ENCODE measurements at places on chromosomes 5 and 9.

GRCh38 chr5:109347252-109347888 is 62.4 kb downstream of the PJA2 start:
- no peak for DNase-seq

DNA sequence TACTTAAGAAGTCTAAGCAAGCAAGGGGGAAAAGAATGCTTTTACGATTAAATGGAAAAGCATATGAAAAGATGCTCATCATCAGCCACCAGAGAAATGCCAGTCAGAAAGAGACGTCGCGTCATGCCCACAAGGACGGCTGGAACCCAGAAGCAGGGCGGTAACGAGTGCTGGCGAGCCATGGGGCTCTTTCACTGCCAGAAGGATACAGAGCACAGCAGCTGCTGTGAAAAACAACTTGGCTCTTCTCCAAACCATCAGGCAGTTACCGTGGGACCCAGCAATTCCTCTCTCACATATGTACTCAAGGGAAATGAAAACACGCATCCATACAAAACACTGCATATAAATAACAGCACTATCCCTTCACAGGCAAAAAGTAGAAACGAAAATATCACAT is 95.5 kb downstream of the CAMSAP1 start:
- no peak for DNase-seq

- no peak for DNase-seq
Observed at GRCh38 chr9:24436761-24437160, 108.9 kb downstream of the IZUMO3 start.

- no peak for DNase-seq
Observed at GRCh38 chr9:36891341-36891811, 142.7 kb downstream of the PAX5 start.

DNA sequence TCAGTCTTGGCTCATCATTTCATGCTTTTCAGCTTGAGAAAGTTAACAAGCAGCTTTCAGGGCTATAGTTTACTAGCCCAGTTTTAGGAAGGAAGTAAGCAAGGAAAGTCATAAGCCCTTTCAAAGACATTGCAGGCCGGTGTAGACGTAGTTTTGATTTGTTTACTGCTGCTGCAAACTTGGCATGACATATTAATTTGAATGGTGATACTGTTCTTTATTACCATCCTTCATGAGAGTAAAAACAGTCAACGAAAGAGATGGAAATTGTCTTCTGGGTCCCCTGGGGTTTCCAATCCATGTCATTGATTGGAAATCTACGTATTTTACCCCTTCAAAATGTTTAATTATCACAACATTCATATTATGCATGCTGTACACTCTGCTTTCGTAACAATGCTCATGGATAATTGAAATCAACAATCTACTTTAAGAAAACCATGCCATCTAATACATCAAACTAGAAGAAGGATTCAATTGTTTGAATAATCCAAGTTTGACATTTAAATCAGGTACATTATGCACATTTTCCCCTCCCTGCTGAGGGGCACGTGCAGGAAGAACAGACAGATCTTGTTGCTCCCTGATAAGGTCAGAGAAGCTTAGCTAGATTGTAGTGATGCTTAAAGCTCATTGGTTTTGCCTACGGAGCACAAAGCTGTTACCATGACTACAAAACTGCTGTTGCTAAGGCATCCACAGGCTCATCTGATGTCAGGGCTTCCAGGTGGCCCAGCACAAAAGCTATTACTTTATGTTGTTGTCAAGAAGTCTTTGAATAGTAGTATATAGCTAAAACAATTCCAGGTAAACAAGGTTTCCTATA is 139.9 kb upstream of the PRLR start:
- DNase-seq, result no peak

DNA sequence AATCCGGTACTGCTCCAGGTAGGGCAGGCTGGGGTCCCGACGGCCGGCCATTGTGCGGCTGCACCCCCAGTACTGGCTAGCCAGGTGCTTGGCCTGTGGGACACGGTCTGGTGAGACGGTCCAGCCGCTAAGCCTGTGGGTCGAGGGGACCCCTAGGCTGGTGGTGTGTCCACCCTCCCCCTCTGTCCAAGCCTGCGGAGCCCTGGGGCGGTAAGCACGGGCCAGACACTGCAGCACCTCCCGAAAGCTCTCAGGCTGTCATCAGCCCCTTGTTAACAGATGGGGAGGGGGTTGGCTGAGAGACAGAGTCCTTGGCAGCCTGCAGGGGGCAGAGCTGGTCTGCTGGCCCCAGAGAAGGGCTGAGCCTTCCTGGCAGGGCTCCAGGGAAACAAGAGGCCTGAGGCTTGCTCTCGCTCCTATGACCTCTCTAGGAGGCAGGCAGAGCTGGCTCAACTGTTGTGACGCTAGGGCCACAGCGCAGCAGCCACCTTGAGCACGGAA is 11.8 kb upstream of the MRNIP start:
- no peak for DNase-seq

- DNase-seq, result no peak
Observed at GRCh38 chr9:134957945-134958227, 40.2 kb upstream of the FCN1 start.

DNA sequence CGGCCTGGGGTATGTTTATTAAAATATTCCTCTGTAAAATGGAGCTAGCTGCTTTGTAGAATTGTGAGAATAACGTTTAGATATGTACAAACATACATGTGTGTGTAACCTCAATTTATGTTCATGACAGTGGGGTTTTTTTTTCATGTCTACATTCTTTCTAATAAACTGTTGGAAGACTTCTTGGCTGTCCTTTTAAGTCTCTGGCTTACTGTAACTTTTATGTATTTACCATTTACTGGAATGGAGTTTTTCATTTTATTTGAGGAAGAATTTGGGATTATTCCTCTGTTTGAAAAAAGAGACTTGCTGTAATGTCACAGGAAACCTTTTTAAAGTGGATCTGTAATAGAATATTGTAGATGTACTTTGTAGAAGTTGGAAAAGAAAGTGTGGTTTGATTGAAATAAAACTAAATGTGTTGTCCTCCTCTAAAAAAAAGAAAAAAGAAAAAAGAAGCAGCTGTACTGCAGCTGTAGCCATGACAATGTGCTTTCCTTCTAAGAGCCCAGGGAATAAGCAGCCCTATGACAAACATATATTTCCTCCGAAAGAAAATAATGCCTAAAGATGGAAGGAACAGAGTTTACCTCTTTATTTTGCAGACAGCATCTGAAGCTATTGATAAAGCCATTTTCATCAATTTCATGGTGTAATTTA is 71.2 kb upstream of the FREM1 start:
- DNase-seq, result no peak

- no peak for DNase-seq
Observed at GRCh38 chr9:107673861-107674720, 184.5 kb upstream of the KLF4 start.

DNA sequence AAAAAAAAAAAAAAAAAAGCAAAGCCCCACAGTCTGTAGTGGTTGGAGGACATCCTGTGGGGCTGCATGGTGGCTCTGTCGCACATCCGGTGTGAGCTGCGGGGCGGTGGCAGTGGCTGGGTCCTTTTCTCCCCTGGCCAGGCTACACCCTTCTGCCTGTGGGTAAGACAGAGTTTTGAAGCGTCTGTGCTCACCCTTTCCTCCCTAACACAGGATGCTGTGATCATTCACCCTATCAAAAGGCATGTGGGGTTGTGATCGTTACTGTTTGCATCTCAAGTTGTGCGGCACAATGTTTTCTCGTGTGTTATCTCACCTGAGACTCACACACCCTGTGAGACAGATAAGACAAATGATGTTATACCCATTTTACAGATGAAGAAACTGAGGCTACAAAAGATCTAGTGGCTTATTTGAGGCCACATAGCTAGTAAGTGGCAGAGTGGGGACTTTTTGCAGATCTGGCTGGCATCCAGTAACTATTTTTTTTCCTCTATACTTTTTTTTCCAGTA is 17.5 kb downstream of the IRF1 start:
- no peak for DNase-seq

DNA sequence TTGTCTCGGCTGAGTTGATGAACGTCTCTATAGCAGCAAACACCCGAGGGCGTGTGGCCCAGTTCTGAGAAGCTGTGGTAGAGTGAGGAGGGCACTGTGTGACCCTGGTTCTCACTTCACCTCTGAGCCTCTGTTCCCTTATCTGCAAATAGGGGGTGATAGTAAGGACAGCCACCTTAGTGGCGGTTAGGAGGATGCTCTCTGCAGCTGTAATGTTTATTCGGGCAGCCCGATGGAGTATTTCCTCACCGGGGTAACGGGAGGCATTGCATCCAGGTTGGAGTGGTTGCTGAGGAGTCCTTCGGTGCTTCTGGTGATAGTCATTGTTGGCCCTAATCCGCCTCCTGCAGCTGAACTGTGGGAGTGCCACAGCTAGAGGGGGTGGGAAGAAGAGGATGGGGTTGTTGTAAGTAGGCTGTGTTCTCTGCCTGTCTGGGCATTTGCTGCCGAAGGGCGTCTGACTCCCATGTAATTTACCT is 13.9 kb downstream of the PRRC2B start:
- DNase-seq, result no peak

DNA sequence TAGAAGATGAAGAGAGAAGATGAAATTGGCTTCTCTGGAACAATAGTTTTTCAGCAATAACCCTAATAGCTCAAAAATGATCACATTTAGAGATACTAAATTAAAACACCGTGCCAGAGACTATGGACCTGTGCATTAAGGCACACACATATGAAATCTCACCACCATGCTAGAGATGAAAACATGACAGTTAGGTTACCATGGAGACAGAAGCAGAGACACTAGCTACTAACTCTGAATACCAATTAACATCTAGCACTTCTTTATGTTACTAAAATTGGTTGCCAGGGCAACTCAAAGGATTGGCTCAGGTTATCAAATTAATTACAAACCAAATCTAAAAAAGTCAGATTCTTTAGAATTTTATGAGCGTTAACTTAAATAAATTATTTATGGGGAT is 337.7 kb downstream of the PLK2 start:
- DNase-seq, result no peak

- no peak for DNase-seq
Observed at GRCh38 chr5:132971483-132972435, 8.3 kb upstream of the AFF4 start.

GRCh38 chr9:114283551-114284111 is 39.3 kb upstream of the ORM1 start:
- DNase-seq, result no peak

DNA sequence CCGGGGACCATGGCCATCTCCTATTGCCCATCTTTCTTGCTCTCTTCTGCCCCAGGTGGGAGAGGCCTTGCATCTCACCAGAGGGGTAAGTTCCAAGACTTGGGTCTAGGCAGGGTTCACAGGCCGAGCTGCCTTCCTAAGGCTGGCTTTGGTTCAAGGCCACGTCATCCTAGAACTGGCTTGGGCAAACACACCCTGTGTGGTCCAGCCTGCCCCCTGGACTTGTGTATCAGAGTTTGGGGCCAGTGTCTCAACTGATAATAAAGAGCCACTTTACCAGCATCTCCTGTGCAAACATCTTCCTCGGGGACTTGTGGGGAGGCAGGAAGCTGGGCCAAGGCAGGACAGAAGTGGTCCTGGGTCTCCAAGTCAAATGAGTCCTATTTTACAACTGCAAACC is 17.8 kb downstream of the BOD1 start:
- DNase-seq, result no peak

GRCh38 chr5:178502401-178503100 is 87.6 kb downstream of the COL23A1 start:
- DNase-seq, result no peak

- no peak for DNase-seq
Observed at GRCh38 chr9:133839822-133840329, 101.7 kb upstream of the SARDH start.

GRCh38 chr9:131554087-131554842 is 8.9 kb downstream of the PRRT1B start:
- DNase-seq, result no peak

DNA sequence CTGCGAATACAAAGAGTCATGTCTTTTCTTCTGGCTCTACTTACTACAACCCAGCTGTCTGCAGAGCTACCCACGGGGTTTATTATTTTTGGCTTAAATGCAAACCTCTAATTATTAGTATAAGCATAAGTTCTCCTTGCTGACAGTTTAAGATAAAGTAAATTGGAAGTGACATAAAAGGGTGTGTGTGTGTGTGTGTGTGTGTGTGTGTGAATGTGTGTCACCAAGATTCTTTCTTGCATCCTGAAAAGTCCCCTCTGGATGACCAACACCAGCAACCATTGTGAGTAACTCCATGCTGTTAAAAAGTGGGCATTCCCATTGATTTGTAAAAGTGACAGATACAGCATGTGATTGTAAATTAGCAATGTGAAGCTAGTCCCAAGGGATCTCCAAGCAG is 803.8 kb upstream of the ZNF608 start:
- DNase-seq, result no peak

GRCh38 chr9:6055216-6055615 is 39.8 kb upstream of the RANBP6 start:
- peak; percentile 21 for DNase-seq

DNA sequence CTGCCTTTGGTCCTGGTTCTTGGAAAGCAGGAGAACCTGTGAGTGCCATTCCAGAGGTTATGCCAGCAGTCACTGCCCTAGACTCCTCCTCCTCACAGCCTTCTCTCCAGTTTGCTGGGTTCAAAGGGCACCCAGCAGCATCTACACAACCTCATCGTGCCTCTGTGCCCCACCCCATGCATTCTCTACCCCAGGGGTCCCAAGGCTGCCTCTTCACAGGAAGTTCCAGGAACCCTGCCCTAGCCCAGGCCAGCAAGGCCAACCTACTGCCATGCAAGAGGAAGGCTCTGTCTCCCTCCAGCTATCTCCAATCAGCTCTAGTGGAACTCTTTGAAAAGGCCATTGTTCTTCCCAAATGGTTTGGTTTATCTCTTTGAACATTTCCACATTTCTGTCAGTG is 21.2 kb downstream of the ENC1 start:
- no peak for DNase-seq

- DNase-seq, result no peak
Observed at GRCh38 chr5:160159991-160160792, 40.9 kb upstream of the PWWP2A start.

DNA sequence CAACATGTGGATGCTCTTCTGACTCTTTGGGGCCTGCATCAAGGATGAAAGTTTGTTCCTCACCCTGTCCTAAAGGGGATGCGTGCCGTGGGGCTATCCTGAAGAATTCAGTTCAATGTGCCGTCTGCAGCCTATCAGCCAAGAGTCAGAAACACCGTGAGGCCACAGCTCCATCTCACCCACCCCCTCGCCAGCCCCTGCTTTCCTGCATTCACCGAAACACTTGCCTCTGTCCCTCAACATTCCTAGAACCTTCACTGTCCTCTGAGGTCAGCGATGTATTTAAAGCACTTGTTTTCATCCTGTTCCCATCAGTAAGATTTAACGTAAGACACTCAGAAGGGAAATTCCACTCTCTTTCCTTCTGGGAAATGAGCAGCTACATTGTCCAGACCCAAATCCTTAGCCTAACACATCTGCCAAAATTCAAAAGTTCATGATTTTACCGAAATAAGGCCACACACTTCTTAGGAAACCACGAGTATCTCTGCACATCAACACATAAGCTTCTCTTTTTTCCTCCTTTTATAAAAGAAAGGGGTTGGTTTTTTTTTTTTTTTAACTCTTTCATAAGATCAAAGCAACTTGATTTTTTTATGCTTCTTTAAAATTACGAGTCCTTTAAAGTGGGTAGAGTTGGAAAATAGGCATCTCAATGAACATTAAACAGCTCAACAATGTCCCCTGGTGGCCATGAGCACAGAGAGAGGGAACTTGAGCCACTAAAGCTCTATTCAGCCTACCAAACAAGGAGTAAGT is 100.7 kb downstream of the SUSD1 start:
- DNase-seq, result no peak
